ENCODE measurements at places on chromosomes 2 and 18. TPM values are rescaled to one million over a fixed set of nuclear protein-coding genes. Genes with fewer than 3 reads are reported as not detected.

Gene CNGA3
- not detected for total RNA-seq

Gene RAB6C
- not detected for total RNA-seq

Gene CABYR
- 7.3 TPM for total RNA-seq

Gene SPAG16
- total RNA-seq = 26.4 TPM

Gene TNFRSF11A
- total RNA-seq = 0.34 TPM

Gene DPP10
- total RNA-seq = not detected

Gene MROH2A
- not detected for total RNA-seq

Gene HMSD
- total RNA-seq = not detected

Gene NOL4
- not detected for total RNA-seq

Gene UGT1A8
- total RNA-seq = not detected

Gene FEV
- total RNA-seq = not detected

Gene DLX1
- not detected for total RNA-seq

Gene DYSF
- total RNA-seq = 0.70 TPM

Gene ABCB11
- 1.2 TPM for total RNA-seq

Gene IAH1
- total RNA-seq = 62.3 TPM

Gene CCDC141
- total RNA-seq = not detected

Gene ASB3
- 10.0 TPM for total RNA-seq

Gene CTAGE1
- total RNA-seq = under 0.01 TPM

Gene NYAP2
- total RNA-seq = not detected

Gene IL36A
- total RNA-seq = not detected

All from pericardium fibroblast (primary cell).